ENCODE measurements at places on chromosomes 12 and 14.

- DNase-seq: no peak
These were observed 484.6 kb downstream of the AACS start for GRCh38 chr12:125549836-125550235.

DNA sequence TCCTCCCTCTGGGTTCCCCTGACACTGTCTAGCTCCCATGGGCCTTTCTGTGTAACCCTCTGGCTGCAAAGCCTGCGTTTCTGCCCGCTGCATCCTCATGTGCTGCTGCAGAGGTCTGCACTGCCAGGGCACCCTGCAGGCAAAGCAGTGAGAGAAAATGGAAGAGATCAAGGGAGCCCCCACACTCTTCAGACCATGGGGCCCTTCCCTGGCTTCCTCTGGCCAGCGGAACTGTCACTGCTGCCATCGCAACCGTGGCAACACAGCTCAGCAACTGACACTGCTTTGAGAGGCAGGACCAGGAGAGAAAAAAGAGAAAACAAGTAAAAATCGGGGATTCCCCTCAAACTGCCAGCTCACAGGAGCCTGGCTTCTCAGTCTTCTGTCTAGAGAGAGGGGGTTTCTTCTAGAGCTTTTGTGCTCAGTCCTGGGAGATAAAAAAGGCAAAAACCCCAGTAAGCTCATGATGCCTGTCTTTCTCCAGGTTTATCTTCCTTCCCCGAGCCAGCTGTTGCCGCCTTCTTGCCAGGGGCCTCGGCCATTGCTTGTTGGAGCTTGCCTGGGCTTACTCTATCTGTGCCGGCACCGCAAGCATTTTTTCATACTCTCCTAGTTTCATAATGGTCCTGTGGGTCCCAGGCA lies 38.9 kb downstream of the C14orf132 start:
- DNase-seq: no peak

DNA sequence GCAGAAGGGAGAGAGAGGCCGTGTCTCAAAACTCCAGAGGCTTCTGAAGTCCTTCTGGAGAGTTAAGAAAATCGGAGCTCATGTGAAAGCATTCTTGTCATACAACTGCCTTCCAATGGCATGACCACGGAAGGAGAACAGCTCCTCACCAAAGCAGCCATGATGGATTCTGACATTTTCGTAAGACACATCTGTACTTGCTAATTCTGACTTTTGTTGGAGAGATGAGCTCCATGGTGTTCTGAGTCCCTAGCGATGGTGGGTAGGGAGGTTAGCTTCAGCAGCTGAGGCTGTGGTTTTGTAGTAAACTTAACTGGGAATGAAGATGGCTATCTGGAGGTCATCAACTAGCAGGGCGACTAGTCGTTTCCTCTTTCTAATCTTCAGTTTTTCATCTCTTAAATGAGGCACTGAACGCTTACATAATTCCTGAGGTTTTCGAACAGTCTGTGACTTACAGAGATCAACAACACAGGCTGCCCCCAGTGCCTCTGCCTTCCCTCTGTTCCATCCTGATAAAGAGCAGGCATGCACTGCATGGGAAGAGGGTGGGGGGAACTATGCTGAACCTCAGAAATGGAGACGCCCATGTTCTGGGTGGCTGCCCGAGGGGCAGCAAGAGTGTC lies 28.6 kb upstream of the DICER1 start:
- no peak for DNase-seq

- DNase-seq: no peak
These were observed 276.1 kb upstream of the LMO3 start for GRCh38 chr12:16881986-16882570.

DNA sequence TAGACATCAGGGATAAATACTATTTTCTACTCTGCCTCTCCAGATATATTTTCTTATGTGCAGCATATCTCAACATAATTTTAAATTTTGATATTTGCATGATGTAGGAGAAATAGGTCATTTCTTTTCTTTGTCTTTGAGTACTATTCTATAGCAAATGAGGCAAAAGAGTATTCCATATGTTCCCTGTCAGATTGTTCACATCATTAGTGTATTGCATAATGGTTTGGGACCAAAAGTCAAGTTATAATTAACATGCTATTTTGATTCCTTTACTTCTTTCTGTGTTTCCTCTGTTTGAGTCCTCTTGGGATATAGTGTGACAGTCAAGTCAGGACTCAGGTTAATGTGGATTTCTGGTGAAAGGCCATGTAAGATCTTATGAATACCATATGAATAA lies 864.6 kb upstream of the FBXO33 start:
- DNase-seq: no peak
